Esophagus squamous epithelium (tissue), 5 donors: ENCODE measurements at places on chromosomes 7 and 10.

- DNase-seq = no peak
Observed at GRCh38 chr7:39051707-39052106, 74.0 kb downstream of the POU6F2 start.

DNA sequence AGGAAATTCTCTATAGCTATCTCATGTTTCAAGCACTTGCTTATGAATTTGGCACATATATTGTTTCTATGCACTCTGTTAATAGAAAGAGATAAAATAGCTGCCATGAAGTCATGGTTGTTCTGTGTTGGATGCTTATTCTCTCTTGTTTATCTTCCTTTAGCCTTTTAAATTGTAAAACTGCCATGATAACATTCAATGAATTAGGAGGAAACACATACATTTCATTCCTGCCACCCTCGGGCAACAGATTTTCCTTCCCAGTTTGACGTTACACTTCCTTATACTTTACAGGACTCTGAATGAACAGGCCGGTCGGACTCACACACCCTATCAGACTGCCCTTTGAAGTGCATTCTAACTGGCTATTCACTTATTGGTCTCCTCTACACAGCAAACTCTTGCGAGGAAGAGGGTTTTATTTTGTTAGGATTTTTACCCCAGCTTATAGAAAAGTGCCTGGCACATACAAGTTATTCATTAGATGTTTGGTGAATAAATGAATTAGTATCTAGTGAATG is 65.7 kb upstream of the FERD3L start:
- DNase-seq = no peak

GRCh38 chr7:18345641-18346234 is 149.8 kb upstream of the HDAC9 start:
- no peak for DNase-seq

DNA sequence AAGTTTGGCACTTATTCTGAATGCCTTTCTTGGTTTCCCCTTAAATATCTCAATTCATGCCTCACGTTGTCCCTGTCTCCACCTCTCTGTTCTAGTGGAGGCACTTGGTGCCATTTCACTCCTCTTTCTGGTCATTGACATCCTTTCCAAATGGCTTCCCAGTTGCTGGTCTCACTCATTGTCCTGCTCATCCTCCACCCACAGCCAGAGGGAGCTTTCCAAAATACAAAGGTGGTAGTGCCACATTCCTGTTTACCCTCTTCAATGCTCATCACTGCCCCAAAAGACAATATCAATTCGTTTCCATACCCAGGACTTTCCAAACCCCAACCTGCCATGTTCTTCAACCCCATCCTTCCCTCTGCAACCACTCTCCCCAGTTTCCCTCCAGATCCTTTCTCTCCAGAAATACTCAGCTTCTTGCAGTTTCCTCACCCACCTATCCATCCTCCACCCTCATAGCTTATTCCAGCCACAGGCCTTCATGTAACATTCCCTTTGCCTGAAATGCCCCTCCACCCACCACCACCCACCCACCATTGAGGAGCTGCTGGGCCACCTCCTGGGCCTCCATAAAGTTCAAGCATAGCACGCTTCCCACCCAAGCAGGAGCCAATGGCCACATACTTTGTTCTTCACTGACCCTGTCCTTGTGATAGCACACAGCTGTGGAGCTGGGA is 63.1 kb upstream of the ADRB1 start:
- DNase-seq = no peak

DNA sequence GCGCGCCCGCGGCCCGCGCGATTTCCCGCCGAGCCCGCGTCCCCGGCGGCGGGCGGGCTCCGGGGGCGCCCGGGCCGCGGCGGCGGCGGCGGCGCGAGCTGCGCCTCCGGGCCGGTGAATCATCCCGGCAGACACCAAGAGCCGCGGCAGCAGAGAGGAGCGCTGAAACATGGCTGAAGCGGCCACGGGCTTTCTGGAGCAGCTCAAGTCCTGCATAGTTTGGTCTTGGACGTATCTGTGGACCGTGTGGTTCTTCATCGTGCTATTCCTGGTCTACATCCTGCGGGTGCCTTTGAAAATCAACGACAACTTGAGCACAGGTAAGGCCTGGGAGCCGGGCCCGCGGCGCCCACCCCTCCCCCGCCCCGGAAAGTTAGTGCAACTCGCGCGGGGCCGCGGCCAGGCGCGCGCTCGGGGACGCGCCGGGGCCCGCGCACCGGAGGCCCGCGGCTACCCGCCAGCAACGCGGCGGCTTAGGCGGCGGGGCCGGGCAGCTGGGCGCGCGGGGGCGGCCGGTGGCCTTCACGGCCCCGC is at the start of gene ST7:
ST7 (plus strand) TSS at position 130 of the 534 bp plus-strand sequence; CDS start at position 170, 40 bp downstream.
- no peak for DNase-seq

DNA sequence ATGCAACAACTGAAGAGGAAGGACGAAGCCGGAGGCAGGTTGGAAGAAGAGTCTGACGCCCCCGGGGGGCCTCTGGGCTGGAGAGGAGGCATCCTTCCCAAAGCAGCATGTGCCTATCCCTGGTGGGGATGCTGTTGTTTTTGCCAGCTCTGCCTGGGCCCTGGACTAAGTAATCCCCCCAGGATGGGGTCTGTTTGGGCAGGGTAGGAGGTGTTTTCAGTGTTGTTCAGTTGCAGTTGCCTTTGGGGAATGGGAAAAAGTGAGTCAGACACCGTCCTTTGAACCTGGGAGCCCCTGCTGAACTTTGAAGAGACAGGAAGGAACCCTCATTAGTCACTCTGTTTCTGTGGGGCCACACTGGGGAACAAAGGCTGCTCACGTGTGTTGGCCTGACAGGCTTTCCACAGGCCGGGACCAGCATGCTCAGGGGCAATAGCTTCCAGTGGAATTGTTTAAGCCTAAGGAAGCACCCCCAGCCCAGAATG is 35.2 kb upstream of the GDF10 start:
- DNase-seq = no peak

- DNase-seq = no peak
Observed at GRCh38 chr7:13651167-13651566, 338.3 kb downstream of the ETV1 start.

DNA sequence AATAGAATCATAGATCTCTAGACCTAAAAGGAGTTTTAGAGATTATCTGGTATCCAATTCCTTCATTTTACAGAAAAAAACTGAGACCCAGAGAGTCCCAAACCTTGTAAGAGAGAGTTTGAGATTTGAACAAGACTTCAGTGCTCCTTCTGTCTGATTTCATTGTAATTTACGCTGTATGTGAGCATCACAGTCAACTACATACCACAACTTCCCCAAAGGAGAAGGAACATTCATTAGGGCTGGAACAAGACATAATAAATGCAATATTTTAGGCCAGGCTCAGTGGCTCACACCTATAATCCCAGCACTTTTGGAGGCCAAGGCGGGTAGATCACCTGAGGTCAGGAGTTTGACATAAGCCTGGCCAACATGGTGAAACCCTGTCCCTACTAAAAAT is 17.3 kb upstream of the PRKAR2B start:
- DNase-seq = no peak

DNA sequence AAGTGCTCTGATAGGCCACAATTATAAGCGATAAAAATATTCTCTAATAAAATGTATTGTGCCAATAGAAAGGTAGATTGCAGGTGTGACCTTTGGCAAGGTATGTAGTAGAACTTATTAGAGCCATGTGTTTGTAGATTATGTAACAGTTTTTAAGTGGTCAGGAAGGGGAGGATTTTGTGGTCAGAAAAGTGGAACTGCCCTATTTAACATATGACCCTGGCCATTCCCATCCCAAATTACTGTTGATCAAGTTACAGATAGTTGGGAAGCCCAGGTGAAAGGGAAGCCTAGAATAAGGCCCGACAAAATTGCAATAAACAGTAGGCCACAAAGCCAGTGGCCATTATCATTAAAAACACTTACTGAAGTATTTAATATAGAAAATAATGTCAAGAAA is 89.2 kb downstream of the SPAG6 start:
- no peak for DNase-seq

GRCh38 chr10:122051609-122052385 is 62.8 kb downstream of the TACC2 start:
- no peak for DNase-seq

- DNase-seq = no peak
Observed at GRCh38 chr10:97867220-97867800, 17.7 kb downstream of the GOLGA7B start.

DNA sequence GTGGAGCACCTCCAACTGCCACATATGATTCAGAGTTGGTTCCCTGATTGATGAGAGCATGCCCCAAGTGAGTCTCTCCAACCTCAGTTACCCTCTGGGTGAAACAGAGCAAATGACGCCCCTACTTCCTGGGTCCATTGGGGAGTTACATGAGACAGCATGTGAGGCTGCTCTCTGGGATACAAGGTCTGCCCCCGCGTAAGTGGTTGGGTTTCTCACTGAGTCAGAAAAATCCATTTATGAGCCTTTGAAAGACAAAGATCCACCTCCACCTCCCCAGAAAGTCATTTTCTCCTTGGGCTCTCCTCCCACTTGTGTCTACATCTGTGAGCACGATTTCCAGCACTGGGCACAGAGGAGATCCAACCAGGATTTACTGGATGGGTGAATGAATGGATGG is 70.7 kb upstream of the DNAAF5 start:
- DNase-seq = no peak

- no peak for DNase-seq
Observed at GRCh38 chr10:12013926-12014325, 28.7 kb downstream of the UPF2 start.
